ENCODE measurements at places on chromosomes 16 and 17.

- H3K27me3 ChIP-seq: no peaks in the 10 kb centered on the region
- H3K27ac ChIP-seq: peak within 1 kb of the TSS; percentile 88
Observed at GRCh38 chr16:67847064-67847861, at the start of gene CENPT. Gene CENPT, minus strand, starts transcription at chr16:67847693. Its CDS starts 13,834 bp downstream, at chr16:67833859.

- H3K4me1 ChIP-seq: peaks cover 18% of the 10 kb centered on the region
- no peak overlapping the region for H3K4me3 ChIP-seq
- H3K36me3 ChIP-seq: peaks cover 59% of the 10 kb centered on the region
- no peak for DNase-seq
- H3K27ac ChIP-seq: no peak overlapping the region
Observed at GRCh38 chr16:84095466-84095865, 21.3 kb downstream of the MBTPS1 start.

DNA sequence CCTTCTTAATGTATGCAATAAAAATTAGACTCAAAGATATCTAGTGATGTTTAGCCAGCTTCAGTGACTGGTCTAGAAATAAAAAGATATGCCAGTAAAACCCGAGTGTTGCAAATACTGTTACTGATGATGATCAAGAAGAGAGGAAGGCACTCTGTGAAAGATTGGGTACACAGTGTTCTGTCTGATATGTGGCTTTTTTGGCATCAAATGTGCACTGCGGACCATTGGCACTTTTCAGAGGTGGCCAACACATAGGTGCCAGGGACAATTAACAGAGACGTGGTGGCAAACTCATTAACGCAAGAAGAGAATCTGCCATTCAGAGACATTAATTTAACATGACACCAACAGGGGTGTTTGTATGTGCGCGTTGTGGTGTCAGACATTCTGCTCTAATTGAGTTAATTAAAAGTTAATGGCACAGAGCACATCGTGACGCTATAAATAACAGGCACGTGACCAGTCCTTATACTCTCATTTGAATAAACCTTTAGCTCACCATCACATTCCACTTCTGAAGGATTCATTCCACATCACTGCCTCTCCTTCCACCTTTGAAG, 549.3 kb upstream of the HSBP1 start:
- H3K36me3 ChIP-seq: no peaks in the 10 kb centered on the region
- H3K27ac ChIP-seq: no peak overlapping the region
- no peak for DNase-seq
- no peaks in the 10 kb centered on the region for H3K4me1 ChIP-seq
- no peaks in the 10 kb centered on the region for H3K27me3 ChIP-seq
- no peak overlapping the region for H3K4me3 ChIP-seq

- H3K27ac ChIP-seq: peak overlapping the region; percentile 100
- DNase-seq: peak; percentile 93
- no peaks in the 10 kb centered on the region for H3K27me3 ChIP-seq
- peaks cover 89% of the 10 kb centered on the region for H3K4me1 ChIP-seq
- peak overlapping the region; percentile 79 for H3K4me3 ChIP-seq
Observed at GRCh38 chr16:70737377-70738082, 51.7 kb upstream of the MTSS2 start.

GRCh38 chr16:10980813-10981212, 36.4 kb downstream of the CLEC16A start:
- H3K4me1 ChIP-seq: peaks cover 73% of the 10 kb centered on the region
- H3K27ac ChIP-seq: no peak overlapping the region
- no peaks in the 10 kb centered on the region for H3K27me3 ChIP-seq
- no peak for DNase-seq

DNA sequence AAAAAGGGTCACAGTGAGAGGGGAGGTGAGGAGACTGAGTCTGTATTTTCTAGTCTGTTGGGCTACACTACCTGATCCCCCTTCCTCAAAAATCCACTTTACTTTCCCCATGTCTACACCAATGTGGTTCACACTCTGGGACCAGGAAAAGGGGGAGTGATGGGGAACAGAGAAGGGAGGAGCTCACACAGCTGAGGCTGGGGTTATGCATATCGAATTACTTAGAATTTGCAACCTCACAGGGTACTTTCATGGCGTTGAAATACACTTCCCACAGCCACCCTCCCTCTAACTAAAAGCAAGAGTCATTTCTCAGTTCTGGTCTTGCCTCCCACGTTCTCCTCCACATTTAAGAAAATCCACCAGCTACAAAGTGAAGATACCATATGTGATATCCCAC, 14.1 kb downstream of the MAPT start:
- H3K4me3 ChIP-seq: no peak overlapping the region
- H3K27me3 ChIP-seq: peaks cover 67% of the 10 kb centered on the region
- no peak overlapping the region for H3K27ac ChIP-seq
- H3K36me3 ChIP-seq: no peaks in the 10 kb centered on the region

- no peaks in the 10 kb centered on the region for H3K36me3 ChIP-seq
- DNase-seq: no peak
- H3K4me3 ChIP-seq: no peak overlapping the region
- H3K4me1 ChIP-seq: no peaks in the 10 kb centered on the region
- no peak overlapping the region for H3K27ac ChIP-seq
Observed at GRCh38 chr17:11309850-11310249, 68.8 kb downstream of the SHISA6 start.

GRCh38 chr17:19770985-19771735, 23.1 kb upstream of the ALDH3A1 start:
- peak overlapping the region; percentile 90 for H3K27ac ChIP-seq
- H3K27me3 ChIP-seq: no peaks in the 10 kb centered on the region
- H3K4me1 ChIP-seq: peaks cover 74% of the 10 kb centered on the region

DNA sequence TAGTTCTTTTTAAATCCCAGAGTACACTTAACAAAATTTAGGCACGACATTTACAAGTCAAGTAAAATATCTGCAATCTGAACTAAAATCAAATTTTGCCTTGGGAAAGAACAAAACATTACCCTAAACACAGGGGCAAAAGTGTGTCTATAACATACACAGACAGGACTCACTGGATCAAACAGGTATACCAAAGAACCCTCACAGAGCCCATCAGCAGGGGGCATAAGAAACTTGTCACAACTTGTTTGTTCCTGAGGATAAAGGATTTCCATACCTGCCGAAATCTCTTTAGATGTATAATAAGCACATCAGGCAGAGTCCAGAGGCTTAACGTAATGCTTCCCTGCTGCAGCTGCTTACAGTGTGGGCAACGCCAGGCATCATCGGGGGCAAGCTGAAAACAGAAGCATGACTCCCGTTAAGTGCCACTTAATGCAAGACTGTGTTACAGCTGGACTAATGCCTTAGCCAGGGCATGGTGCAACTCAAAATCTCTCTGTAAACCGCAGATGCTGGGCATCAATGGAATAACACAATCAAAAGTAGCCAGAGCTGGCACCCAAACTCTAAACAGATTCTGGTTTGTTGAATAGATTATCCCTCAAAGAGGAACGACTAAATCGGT, 67.0 kb downstream of the USP31 start:
- H3K27ac ChIP-seq: no peak overlapping the region
- no peak for DNase-seq
- H3K4me3 ChIP-seq: no peak overlapping the region
- H3K36me3 ChIP-seq: peaks cover 14% of the 10 kb centered on the region
- H3K27me3 ChIP-seq: no peaks in the 10 kb centered on the region
- no peaks in the 10 kb centered on the region for H3K4me1 ChIP-seq

- no peak for DNase-seq
- H3K27me3 ChIP-seq: no peaks in the 10 kb centered on the region
- H3K27ac ChIP-seq: no peak overlapping the region
- peaks cover 9% of the 10 kb centered on the region for H3K4me1 ChIP-seq
- H3K36me3 ChIP-seq: no peaks in the 10 kb centered on the region
Observed at GRCh38 chr16:576823-577201, 7.0 kb downstream of the PIGQ start.

- H3K36me3 ChIP-seq: no peaks in the 10 kb centered on the region
- no peak overlapping the region for H3K4me3 ChIP-seq
- no peak overlapping the region for H3K27ac ChIP-seq
Observed at GRCh38 chr17:81492202-81492601, 20.4 kb downstream of the ACTG1 start.

DNA sequence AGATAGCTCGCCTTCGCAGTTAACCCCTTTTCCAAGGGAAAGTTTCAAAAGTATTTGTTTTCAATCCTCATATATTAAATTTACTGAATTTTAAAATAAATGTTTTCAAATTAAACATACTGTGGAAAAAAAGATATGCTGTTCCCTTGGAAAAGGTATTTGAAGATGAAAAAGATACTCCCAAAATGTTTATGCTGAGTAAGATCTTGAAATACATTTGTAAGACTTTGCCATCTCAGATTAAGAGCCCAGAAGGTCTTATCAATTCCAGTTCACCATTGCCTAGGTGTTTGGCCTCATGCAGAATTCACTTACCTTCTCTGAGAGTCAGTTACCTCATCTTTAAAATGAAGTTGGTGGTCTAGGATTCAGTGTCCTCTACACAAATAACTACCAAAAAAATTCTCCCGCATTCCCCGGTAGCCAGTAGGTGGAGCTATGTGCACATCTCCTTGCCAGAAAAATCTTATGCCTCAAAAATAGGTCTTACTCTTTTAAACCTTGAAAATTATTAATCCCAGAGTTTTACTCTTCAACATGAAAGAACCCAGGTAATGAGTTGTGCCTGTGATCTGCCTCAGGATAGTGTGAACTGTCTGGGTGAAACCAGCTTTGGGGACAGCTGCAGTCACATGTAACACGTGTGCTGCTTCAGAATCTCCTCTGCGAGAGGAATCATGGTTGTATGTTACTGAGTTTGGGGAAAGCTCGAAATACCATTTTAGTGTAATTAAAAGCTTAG, 178.3 kb downstream of the MRTFB start:
- DNase-seq: peak; percentile 68
- no peaks in the 10 kb centered on the region for H3K27me3 ChIP-seq
- no peak overlapping the region for H3K27ac ChIP-seq
- no peaks in the 10 kb centered on the region for H3K4me1 ChIP-seq

Data from activated naive CD4-positive, alpha-beta T cell treated with anti-CD3 and anti-CD28 coated beads, Interleukin-2, amount 10 ng/mL, durations not matched to agents 7 days and 5 days (primary cell).